ENCODE measurements at places on chromosomes 7 and 10.

GRCh38 chr7:106482091-106482490, 178.9 kb downstream of the CCDC71L start:
- DNase-seq = no peak

DNA sequence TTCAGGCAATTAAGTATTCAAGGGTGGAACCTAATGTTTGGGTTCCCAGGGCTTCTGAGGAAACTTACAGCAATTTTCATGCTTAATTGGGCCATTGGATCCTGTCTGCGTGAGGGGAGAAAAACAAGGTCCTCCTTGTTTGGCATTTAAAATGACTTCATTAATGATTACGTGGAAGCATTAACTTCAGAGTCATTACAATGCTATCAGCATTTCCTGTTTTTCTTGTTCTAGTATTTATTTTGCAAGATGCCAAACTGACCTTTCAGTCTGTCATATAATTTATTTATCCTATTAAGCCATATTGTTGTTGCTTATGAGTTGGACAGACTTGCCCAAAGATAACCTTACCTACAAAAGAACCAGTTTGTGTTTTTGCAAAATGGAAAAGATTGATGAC, 324.1 kb upstream of the LRRN3 start:
- DNase-seq = no peak

GRCh38 chr7:55827577-55827976, 35.0 kb downstream of the SEPTIN14 start:
- DNase-seq = no peak

DNA sequence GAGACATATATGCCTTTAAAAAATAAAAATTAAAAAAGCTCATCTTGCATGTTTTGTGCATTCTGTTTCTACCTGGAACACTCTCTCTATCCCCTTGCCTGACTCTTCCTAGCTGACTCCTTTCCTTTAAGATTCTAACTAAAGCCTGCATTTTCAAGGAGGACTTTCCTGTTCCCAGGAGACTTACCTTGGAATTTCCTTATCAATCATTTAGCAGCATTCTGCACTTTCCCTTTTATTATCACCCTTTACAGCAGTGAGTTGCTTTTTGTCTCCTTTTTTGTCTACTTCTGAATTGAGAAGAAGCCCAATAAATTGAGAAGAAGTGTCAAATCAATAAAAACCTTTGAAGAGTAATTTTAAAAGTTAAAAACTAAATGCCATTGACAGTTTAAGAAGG, 142.2 kb upstream of the TMEM196 start:
- DNase-seq = no peak

DNA sequence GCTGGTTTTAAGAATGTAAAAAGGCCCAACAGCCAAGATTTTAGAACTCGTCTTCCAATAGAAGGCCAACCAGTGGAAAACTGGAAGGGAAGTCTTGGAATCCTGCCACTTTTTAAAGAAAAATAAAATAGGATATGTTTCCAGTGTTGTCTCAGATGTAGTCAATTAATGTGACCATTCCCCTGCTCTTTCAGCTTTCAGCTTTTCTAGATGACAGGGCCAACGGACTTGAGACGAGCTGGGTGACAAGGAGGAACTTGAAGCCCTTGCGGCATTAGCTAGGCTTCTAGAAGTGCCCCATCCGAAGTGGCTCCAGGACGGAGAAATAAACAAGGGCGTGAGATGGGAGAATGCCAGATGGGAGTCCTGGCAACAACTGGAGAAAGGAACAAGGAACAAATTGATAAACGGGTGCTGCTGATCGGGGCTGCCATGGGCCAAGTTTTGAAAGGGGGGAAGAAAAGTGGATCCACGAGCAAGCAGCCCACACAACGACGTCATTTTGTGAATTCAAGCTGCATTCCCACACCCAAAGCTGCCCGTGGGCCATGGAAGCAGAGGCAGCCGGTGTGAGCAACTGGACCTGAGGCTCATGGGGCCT, 42.3 kb downstream of the CTBP2 start:
- no peak for DNase-seq

- DNase-seq = no peak
Observed at GRCh38 chr7:35530124-35531109, 164.5 kb downstream of the HERPUD2 start.

- no peak for DNase-seq
Observed at GRCh38 chr7:144632724-144633123, 203.1 kb downstream of the TPK1 start.
